Right forelimb (tissue), 1 donor: ENCODE measurements at places on chromosomes 6 and 20.

DNA sequence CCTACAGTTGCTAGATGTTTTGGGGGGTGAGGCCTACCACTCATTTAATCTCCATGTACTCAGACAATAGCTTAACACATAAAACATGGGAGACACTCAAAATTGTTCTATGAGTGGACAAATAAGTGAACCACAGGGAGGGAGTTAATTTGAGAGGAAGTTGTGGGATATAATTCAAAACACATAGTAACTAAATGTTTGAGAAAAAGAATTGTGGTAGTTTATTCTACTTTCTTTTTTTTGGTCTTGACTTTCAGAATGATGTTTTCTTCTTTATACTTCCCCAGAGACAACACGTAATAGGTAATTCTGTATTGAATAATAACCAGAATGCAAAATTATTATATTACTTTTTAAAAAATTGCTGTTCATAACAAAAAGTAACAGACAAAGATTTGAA lies 453.8 kb downstream of the RFPL4B start:
- no peak for DNase-seq

- DNase-seq = no peak
These were observed 209.0 kb downstream of the SIM1 start for GRCh38 chr6:100255701-100256100.

- DNase-seq = no peak
These were observed 25.1 kb upstream of the AVP start for GRCh38 chr20:3109350-3110302.

GRCh38 chr20:658731-659291 lies 5.8 kb upstream of the SRXN1 start:
- DNase-seq = no peak

GRCh38 chr20:37827605-37828004 lies 75.3 kb upstream of the VSTM2L start:
- no peak for DNase-seq

GRCh38 chr20:1631309-1632151 lies 11.7 kb upstream of the SIRPB1 start:
- DNase-seq = no peak

DNA sequence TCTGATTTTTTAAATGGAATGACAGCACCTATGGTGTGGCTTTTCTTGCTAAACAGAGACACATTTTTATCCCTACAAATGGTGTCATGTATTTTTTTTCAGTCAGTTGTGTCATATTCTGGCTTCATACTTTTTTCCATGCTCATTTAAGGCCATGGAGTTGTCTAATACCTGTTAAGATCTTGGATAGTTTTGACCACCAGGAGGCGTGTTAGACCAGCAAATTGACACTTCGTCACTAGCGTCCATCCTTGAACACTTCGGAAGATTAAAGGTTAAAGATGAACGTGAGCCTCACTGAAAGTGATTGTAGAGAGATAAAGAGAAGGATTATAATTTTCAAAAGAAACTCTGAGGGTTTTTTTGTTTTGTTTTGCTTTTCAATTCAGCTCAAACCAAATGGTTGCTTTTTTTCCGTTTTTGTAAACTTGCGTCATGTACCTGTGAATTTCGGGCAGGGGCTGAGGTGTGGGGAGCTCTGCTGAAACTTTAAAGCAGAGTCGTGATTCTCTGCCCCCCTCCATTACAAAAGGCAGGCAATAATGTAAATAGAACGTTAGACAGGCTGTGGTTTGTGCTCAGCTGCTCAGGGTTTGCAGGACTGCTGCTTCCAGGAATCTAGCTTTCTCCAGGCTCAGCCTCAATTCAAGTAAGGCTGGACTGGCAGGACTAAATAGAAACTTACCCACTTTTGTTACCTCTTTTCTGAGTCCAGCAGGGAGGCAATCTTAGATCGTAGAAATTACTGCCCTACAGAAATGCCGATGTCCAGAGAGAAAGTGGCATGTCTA lies 245.1 kb downstream of the FOXA2 start:
- no peak for DNase-seq
